ENCODE measurements at places on chromosomes 6 and 20.

GRCh38 chr6:114155763-114156162 is 184.8 kb upstream of the HDAC2 start:
- DNase-seq: no peak

- no peak for DNase-seq
Observed at GRCh38 chr20:48669946-48670605, 157.7 kb downstream of the PREX1 start.

DNA sequence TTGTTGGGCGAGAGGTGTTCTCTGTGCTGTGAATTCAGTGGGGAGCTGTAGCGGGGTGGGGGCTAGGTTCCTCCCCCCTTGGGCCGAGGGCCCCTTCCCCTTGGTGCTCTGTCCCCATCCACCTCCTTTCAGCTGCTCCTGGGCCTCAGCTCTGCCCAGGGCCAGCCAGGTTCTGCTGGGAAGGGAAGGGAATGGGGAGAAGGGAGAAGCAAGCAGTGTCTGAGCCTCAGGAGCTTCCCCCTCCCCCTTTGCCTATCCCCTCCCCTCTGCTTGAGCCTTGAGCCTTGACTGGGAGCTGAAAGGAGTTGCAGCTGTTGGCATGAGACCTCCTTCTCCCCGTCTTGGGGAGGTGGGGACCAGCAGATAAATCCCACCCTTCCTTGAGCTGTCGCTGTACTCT is 576 bp upstream of the RRP36 start:
- DNase-seq: no peak

GRCh38 chr20:51076786-51077685 is 54.1 kb upstream of the KCNG1 start:
- DNase-seq: no peak

DNA sequence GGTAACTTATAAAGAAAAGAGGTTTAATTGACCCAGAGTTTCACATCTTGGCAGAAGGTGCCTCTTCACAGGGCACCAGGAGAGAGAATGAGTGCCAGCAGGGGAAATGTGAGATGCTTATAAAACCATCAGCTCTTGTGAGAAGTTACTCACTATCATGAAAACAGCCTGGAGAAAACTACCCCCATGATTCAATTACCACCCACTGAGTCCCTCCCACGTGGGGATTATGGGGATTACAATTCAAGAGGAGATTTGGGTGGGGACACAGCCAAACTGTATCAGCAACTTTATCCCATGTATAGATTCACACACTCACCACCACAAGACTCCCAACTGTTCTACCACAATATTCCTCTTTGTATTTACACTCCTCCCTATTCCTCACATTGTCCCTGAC is 10.6 kb downstream of the PDSS2 start:
- no peak for DNase-seq

DNA sequence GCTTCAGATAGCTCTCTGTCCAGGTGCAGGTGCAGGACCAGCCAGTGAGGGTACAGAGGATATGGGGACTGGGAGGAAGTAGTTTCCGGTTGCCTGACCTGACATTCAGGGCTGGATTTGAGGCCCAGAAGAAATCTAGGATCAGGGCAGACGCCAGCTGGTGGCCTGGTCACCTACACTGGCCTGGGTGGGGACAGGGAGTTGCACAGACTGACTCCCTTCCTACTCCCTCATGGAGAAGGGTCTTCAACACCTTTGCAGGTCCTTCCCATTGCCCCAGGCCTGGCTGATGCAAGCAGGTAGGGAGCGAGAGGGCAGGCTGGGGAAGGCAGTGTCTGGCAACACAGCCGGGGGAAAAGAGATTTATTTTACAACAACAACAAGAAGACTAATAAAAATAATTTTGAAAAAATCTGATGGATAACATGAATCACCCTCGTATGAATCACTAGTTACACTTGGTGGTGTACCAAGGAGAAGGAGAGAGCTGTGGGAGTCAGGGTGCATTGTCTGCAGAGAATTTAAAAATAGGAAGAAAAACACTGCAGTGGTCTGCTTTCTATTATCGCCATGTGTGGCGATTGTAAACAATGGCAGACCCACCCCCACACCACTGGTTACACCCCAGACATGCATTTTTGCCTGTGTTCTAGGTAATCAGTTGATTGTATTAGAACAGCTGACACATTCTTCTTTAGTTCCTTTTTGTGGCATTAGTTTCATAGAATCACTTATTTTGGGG is 62.3 kb upstream of the SNX9 start:
- peak; percentile 88 for DNase-seq

GRCh38 chr6:56860475-56860874 is 94.4 kb upstream of the BEND6 start:
- peak; percentile 46 for DNase-seq

DNA sequence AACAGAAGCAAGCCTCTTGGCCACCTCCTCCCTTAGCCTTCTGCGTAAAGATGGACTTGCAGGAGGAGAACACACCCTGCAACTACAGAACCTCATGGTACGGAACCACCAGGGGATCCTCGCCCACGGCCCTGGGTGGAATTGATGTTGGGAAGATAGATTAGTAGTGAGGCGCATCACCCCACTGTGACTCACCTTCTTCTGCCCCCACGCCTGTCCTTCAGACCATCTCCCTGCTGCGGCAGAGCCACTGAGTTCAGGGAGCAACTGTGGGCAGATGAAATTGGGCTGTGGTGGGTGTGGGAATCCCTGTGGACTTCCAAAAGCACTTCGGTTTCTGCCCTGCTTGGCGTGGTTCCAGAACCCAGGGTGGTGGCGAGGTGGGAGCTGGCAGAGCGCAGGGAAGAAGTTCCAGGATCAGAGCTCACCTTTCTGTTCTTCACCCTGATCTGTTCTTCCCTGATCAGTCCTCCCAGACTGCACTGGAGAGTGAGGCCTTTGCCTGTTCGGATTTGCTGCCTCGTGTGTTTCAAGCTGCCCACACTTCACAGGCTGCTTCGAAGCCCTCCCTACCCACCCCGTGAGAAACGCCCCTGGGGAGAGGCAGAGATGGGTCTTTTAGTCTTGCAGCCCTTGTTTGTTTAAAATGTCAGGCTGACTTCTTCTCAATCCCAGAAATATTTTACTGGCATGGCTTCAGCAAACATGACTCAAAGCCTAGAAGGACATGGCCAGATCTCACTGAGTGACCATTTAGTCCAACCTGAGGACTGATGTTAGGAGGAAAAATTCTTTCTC is 92.8 kb upstream of the MLN start:
- peak; percentile 12 for DNase-seq

GRCh38 chr6:51495610-51496396 is 591.6 kb downstream of the PKHD1 start:
- DNase-seq: no peak

- DNase-seq: no peak
Observed at GRCh38 chr20:56634735-56635385, 5.8 kb downstream of the TFAP2C start.

DNA sequence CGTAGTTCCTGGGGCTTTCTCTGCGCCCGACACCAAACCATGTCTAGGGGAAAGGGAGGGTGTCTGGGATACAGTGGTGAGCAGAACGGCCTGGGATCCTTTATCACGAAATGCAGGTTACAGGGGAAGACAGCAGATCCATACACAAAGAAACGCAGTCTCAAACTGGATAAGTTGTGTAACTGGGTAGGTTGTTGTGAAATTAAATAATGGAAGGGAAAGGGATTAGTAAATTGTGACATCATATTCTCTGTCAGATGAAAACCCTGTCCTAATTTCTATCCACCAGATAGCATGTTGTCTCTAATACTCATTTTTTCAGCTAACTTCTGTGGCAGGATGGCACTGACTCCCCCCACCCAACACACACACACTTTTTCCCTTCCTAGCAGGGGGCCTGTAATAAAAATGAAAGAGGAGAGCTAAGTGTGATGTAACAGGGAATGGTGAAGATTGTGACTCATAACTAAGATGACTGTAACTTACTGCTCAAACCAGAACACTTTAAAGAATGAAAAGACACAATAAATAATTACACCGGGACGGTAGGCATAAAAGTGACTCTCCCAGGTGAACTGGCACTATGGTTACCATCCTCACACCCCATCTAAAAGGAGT is 769 bp upstream of the TRPC4AP start:
- DNase-seq: peak; percentile 83

GRCh38 chr6:133889557-133890403 is 867 bp downstream of the TCF21 start:
- DNase-seq: no peak

DNA sequence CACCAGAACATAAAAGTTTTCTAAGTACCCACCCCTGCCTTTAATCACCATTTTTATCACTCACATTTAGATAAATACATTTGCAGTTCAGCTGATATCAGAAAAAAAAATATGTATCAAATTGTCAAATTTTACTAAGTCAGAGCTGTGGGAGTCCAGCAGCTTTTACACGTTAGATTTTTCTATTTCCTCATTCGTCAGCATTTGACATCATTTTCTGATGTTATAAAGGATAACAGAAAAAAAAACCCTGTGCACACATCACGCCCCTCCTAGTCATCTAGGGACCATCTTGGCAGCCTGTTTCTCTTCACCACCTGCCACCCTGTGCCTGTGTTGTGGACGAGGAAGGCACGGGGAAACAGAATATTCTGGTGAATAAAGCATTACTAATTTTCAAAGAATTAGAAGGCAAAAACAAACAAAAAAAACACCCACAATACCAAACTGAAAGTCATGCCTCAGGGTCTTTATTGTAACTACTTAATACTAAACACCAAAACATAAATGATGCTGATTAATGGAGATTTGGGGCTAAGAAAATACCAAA is 12.4 kb downstream of the B4GALT5 start:
- DNase-seq: no peak

DNA sequence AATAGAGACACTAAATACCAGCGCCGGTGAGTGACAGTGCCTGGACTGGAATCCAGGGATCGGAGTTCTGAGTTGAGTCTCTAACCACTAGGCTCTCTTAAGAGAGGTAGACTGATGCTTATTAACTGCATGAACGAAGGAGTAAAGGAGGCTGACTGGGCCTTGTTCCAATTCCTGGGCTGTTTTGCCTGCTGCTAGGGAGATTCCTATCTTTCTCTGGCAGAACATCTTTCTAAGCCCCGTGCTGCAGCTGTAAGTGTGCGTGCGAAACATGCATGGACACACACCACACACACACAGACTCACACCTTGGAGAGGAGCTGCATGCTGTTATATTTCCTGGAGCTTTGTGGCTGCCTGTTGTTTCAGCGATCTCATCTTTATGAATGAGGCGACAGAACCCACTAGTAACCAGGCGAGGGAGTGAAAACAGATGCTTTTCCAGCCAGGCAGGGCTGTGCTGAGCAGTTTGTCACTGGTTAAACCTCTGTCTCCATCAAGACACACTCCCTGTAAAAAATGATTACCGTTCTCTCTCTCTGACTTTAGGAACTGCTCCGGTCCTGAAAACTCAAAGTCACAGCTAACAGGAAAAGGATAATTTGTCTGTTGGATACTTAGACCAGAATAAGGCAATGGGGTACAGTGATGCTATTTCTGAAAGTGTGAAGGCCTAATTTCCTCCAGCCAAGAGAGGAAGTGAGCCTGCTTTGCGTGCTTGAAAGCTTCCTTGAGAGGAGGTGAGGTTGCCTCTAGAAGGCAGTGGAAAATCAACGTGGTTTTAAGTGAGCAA is 157.4 kb upstream of the ZNF217 start:
- peak; percentile 96 for DNase-seq

- peak; percentile 81 for DNase-seq
Observed at GRCh38 chr6:80792151-80792550, 685.7 kb downstream of the BCKDHB start.

DNA sequence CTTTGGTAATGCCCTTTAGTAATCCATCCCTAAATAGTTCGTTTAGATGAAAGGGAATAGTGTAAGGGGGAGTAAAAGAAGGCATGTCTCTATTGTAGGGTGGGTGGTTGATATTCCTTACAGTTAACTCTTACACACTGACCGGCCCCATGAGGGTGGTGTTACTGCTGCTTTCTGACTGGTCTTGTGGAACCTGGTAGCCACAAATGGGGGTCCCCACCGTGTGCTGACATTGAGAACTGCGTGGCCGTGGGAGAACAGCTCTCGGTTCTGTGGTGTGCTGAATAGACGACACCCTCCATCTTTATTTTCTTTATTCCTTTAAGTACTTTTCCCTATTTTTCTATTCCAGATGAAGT is 19.3 kb downstream of the MRAP2 start:
- DNase-seq: no peak

DNA sequence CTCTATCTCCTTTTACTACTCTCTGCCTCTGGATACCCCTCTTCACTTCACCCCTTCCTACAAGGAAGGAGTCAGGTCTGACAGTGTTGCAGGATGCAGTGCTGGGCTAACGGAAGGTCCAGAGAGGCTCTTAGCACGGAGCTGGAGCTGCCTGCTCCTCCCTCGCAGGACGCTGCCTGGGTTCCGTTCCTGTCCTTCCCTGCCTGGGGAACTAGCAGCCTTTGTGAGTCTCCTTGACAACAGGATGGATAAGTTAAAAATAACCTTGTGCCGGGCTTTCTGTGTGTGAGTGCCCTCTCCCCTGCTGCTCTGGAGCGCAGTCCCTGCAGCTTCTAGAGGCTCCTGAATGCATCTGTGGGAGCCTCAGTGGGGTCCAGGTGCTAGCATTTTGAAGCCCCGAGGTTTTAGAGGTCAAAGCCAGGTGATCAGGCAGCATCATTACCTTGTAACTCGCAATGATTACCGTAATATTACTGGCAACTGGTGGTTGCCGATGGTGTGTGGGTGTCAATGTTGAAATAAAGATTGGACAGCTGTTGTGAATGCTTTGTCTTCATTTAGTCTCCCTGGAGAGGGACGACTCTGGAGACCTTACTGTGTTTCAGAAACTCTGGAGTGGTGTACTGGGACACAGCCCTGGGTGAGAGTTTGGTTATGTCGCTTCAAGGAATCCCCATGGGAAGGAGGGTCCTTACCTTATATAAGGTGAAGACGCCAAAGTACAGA is 44.4 kb downstream of the CDS2 start:
- no peak for DNase-seq

Data from fibroblast of upper back skin (primary cell).